ENCODE measurements at places on chromosomes 11 and 22. TPM values are rescaled to one million over a fixed set of nuclear protein-coding genes. Genes with fewer than 3 reads are reported as not detected.

The UPK2 gene
- not detected for total RNA-seq

The FIBIN gene
- total RNA-seq, result 4.1 TPM

The TCIRG1 gene
- 238 TPM for total RNA-seq

The ADM gene
- total RNA-seq, result 33.9 TPM

The RCOR2 gene
- 1.1 TPM for total RNA-seq

The ANAPC15 gene
- 17.0 TPM for total RNA-seq

The HIC2 gene
- 0.45 TPM for total RNA-seq

The NFAM1 gene
- total RNA-seq, result 0.45 TPM

The MRGPRX4 gene
- not detected for total RNA-seq

The CNTN5 gene
- not detected for total RNA-seq

The ARHGAP8 gene
- total RNA-seq, result 63.6 TPM
